Activated T-helper 1 cell treated with anti-CD3 and anti-CD28 coated beads, Interleukin-12 subunit alpha, Interleukin-12 subunit beta, Interleukin-2, Interleukin-4 antibody, amounts not matched to agents 30 ng/mL and 10 ng/mL and 1 ng/mL, durations not matched to agents 14 hours and 24 hours and 36 hours (primary cell): ENCODE measurements at places on chromosomes 3 and 15.

GRCh38 chr15:50798684-50799083, 33.2 kb upstream of the SPPL2A start:
- DNase-seq = no peak

DNA sequence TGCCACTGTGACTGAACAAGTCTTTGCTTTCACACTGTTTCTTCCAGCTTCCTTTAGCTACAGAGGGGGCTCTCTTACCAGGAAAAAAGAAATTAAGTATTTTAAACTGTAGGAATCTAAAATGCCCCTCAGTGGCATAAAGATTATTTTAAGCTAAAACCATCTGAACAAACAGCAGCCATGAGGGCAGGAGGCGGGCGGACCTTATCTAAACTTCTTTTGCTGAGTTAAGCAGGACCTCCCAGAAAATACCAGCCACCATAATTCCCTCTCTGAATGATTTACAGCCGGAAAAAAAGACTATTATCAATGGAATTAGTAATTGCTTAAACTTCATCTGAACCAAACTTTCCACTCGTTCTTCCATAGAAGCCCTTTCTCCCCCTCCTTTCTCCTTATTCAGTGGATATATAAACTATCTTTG, 5.2 kb upstream of the TOPAZ1 start:
- no peak for DNase-seq

- DNase-seq = no peak
Observed at GRCh38 chr3:23710555-23710954, 95.2 kb upstream of the UBE2E1 start.

GRCh38 chr3:8678751-8679150, 34.2 kb upstream of the SSUH2 start:
- no peak for DNase-seq

DNA sequence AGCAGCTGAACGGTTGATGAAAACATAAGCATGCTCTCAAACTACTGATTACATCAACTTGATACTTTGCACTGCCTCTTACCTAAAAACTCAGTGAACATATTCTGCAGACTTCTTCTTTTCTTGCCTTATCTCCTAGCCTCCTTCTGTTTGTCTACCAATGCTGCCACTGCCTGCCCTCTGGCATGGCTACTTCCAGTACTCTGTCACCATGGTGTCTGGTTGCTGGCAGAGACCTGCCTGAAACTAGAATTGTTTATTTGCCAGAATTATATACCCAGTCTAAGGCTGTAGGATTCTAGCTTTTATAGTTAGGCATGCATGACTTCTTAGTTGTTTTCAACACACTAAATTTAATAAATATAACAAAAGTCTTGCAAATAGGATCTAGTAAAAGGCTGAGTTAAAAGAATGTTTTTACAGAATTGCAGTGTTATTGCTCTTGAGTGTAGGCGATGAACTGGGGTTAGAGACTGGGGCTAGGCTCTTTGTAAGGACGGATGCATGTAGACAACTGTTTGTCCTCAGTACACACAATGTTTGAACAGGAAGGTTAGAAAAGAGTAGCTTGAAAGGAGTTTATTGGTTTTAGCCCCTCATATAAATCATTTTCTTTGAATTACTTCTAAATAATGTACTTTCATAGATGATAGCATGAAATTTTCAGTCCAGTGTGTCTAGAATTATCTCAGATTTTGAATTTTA, 116.3 kb downstream of the KCNAB1 start:
- no peak for DNase-seq
